ENCODE measurements at places on chromosomes 1 and 21.

DNA sequence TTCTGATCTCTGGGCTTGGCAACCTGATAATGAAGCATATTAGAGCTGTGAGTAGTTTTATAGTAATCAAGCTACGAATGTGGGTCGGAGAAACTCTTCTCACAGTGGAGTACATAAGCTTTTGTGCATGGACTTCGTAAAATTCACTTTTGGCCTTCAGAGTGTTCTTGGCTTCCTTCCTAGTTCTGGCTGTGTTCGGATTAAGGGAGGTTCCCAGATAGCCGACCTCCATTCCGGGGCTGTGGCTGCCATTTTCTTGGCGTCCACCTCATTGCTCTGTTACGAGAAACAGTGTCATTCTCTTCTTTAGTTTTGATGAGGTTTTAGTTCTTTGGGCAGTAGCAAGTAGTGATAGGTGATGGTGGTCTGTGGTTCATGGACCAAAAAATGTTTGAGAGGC lies 26.3 kb downstream of the CAMTA1 start:
- no peak for DNase-seq

GRCh38 chr21:18138507-18138906 lies 106.1 kb upstream of the CHODL start:
- no peak for DNase-seq

DNA sequence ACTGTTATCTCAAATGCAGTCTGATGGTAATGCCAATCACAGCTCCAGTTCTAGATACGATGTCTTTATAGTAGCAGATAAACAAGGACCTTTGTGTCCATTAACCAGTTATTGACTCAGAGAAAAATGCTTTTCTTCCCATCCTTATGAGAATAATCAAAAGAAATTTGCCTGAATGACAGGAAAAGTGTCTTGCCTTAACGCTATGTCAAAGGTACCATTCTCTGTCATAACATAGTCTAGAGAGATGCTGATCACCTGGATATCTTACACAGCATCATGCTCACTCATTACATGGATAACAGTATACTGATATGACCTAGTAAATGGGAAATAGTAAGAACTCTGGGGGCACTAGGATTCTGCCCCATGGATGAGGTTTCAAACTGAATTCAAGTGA lies 151.7 kb upstream of the NEGR1 start:
- no peak for DNase-seq

- DNase-seq: no peak
Measured at GRCh38 chr21:28590676-28591075, 402.0 kb downstream of the LTN1 start.

DNA sequence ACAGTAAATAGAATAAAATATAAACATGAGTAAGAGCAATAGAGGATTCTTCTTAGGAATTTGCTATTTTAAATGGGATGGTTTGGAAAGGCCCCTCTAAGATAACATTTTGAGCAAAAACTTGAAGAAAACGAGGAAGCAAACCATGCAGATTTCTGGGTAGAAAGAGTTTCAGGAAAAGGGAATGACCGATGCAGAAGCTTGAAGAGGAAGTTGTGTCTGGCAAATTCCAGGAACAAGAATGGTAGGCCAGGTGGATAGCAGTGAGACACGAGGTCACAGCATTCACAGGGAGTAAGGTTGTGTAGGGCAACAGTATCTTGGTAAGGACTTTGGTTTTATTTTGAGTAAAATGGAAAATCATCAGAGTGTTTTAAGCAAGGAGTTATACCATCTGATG lies 108.9 kb downstream of the PEX14 start:
- DNase-seq: no peak

GRCh38 chr1:92909321-92909720 lies 51.9 kb downstream of the DIPK1A start:
- no peak for DNase-seq

GRCh38 chr1:92367496-92367895 lies 68.6 kb downstream of the RPAP2 start:
- no peak for DNase-seq

DNA sequence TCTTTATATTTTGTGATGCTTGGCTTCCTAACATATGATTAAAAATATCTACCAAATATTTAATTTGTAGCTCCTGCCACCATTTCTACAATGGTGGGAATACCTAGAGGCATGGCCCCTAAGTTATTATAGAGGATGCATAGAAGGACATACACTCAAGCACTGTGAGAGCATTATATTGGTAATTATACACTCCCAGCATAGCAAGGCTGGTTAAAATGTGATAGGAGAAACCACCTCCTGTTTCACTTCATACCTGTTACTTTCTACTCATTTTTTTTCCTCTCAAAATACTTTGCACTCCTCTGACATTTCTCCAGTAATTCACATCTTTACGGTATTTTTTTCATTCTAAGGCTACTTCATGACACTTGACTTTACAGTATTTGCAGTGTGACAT lies 92.9 kb downstream of the HS2ST1 start:
- DNase-seq: no peak

DNA sequence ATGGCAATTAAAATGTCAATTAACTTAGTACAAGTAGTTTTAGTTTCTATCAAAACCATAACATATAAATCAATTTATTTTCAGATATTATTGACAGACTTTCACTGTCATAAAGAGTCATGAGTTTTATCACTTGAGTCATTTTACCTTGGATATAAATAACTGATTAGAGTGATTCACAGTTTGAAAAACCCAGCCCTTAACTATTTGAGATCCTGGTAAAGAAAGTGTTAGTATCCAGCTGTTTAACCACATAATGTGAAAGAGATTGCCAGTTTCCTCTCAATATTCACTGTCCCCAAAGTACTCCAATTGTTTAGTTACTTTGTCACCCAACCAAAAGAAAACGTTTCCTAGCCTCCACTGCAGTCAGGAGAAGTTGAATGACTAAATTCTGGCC lies 91.3 kb downstream of the UCHL5 start:
- DNase-seq: no peak

DNA sequence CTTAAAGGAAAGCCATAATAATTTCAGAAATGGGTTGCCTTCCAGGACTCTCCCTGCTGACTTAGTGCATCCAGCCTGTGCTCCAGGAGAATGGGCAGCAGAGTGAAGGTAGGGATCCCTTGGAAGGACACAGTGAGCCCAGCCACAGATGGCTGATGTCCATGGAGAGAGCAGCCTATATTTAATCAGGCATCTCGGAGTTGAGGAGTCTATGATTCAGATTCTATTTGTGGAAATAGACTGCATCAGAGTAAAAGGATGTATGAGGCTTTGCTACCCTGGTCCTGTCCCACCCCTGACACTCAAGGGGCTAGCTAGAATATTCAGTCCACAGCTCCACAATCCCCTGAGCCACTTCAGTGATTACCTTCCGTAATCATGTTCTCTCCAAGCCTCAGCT lies 43.8 kb upstream of the PBX1 start:
- no peak for DNase-seq

DNA sequence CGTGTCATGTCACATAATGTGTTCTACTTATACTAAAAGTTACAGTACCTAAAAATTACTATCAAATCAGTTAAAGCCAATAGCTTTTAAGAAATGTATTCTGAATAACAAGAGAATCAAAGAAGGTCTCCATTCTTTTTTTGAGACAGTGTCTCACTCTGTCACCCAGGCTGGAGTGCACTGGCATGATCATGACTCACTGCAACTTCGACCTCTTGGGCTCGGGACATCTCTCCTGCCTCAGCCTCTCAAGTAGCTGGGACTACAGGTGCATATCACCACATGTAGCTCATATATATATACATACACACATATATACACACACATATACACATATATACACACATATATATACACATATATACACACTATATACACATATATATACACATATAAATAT lies 20.1 kb downstream of the COP1 start:
- no peak for DNase-seq

DNA sequence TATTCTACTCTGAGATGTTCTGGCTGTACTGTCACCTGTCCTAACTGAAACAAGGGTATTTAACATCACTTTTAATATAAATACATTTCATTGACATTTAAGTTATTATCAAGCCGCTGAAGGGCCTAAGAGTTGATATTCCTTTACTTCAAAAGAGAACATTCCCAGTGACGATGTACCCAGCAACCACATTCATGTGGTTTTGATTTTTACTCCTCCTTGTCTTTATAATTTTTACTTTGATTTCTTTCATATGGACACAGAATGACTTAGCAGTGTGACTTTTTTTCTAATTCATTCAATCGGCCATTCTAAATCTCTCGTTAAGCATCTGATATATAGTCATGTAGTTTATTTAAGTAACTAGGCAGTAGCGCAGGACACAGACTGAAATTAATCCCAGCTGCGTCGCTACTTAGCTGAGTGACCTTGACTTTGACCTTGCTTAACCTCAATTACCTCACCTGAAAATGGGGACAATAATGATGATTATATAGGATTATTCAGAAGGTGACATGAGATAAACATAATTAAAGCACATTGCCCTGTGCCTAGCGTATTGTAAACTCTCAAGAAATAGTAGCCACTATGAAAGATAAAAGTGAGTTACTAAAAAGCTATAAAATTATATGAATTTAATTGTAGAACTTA lies 476.6 kb downstream of the SETD4 start:
- DNase-seq: no peak

- DNase-seq: peak; percentile 80
Measured at GRCh38 chr1:111596499-111596898, 23.1 kb upstream of the RAP1A start.

DNA sequence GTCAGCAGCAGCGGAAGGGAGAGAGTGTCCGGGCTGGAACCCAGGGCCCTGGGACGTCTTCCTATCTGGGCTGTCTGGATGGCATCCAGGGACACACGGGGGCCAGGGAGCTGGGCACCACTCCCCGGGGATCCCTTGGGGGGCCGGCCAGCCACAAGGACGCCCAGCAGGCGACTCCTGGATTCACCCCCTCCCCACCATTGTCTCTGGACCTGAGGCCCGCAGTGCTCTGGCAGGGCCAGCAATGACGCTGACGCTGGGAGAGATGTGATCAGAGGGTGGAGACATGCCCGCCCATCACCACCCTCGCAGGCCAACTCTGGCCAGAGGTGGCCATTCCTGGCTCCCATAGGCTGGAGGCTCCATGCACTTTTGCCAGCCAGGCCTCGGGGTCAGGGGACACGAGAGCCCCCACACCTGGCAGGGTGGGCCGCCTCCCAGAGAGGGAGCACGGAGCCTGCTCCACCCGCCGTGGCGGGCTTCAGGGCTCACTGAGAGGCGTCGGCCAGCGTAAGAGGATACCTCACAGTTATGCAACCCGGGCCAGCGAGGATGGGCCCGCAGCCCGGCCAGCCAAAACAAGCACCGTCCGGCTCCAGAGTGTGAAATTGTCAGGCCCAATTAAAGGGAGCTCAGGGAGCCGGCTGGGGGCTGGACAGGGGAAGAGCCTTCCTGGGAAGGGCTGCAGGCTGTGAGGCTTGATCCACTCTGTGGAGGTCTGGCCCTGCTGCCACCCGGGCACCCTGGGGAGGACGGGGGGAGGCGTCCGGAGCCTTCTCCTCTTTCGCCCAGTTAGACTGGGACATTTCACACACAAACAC lies 10.3 kb downstream of the ACTRT2 start:
- DNase-seq: no peak

- no peak for DNase-seq
Measured at GRCh38 chr1:195790514-195791168, 817.6 kb downstream of the KCNT2 start.

- DNase-seq: no peak
Measured at GRCh38 chr21:31351438-31351837, 7.4 kb upstream of the TIAM1 start.

- no peak for DNase-seq
Measured at GRCh38 chr1:32971576-32971975, 7.0 kb upstream of the RNF19B start.

- DNase-seq: no peak
Measured at GRCh38 chr1:68188060-68188538, 44.2 kb downstream of the WLS start.

- DNase-seq: no peak
Measured at GRCh38 chr1:42178249-42178648, 13.7 kb upstream of the GUCA2A start.

GRCh38 chr1:203046984-203047630 lies 20.8 kb downstream of the PPFIA4 start:
- no peak for DNase-seq
